Suprapubic skin (tissue), 4 donors: ENCODE measurements at places on chromosomes 7 and 10.

GRCh38 chr10:71388583-71389310 lies 8.0 kb upstream of the CDH23 start:
- H3K27ac ChIP-seq = no peak overlapping the region
- no peak for DNase-seq
- H3K4me1 ChIP-seq = no peaks in the 10 kb centered on the region
- H3K27me3 ChIP-seq = peaks cover 9% of the 10 kb centered on the region
- H3K4me3 ChIP-seq = no peak overlapping the region
- H3K36me3 ChIP-seq = no peaks in the 10 kb centered on the region

DNA sequence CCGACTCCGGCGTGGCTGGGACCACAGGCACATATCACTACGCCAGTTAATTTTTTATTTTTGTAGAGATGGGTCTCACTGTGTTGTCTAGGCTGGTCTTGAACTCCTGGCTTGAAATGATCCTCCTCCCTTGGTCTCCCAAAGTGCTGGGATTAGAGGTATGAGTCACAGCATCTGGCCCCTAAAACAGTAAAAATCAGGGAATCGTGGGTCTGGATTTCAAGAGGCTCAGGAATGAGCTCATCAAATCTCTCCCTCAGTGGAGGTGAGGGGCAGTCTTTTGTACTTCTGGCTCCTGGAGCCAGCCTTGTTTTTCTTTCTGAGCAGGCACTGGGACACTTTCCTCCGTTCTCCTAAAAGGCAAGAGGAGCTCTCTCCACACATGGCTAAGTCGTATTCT lies 32.1 kb upstream of the RHEB start:
- H3K27me3 ChIP-seq = no peaks in the 10 kb centered on the region
- peaks cover 23% of the 10 kb centered on the region for H3K4me1 ChIP-seq
- no peak for DNase-seq
- H3K27ac ChIP-seq = no peak overlapping the region

- peaks cover 42% of the 10 kb centered on the region for H3K4me1 ChIP-seq
- DNase-seq = no peak
- H3K27me3 ChIP-seq = no peaks in the 10 kb centered on the region
These were observed 73.3 kb downstream of the ARID5B start for GRCh38 chr10:61974601-61975390.

DNA sequence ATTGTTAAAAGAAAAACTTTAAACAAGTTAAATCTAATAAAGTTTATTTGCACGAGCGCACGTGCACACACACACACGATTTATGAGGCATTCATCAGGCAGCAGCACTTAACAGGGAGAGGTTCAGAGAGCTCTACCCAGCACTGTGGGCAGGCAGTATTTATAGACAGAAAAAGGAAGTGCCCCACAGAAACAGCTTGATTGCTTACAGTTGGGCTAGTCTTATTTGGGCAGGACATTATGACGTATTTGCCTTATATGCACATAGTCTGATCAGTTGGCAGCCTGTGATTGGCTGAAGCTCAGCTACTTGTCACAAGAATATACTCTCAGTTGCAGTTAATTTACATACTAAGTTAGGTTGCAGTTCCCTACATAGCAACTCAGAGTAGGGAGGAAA lies 1.2 kb upstream of the SDHAF3 start:
- H3K4me1 ChIP-seq = peaks cover 18% of the 10 kb centered on the region
- no peaks in the 10 kb centered on the region for H3K36me3 ChIP-seq
- peaks cover 7% of the 10 kb centered on the region for H3K27me3 ChIP-seq
- H3K27ac ChIP-seq = no peak overlapping the region
- H3K4me3 ChIP-seq = no peak overlapping the region

GRCh38 chr7:91066627-91067026 lies 197.6 kb upstream of the FZD1 start:
- H3K36me3 ChIP-seq = no peaks in the 10 kb centered on the region
- no peaks in the 10 kb centered on the region for H3K27me3 ChIP-seq

DNA sequence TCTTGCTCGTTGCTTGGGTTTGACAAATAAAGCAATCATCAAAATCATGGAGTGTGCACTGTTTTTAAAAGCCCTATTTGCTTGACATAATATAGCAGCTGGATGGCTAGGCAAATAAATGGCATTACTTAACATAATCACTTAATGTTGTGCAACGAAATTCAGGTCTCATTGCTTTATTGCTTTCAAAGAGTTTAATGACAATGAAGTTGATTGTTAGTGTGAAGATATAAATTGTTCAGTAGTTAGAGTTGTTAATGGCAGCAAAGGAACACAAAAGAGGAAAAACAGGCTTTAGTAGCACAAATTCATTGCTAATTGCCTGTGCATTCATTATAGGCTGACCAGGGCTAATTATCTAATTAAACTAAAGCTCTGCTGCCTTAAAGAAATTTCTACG lies 7.6 kb upstream of the ADO start:
- H3K4me3 ChIP-seq = no peak overlapping the region
- H3K36me3 ChIP-seq = no peaks in the 10 kb centered on the region
- H3K27ac ChIP-seq = no peak overlapping the region
- no peaks in the 10 kb centered on the region for H3K4me1 ChIP-seq
- peaks cover 24% of the 10 kb centered on the region for H3K27me3 ChIP-seq
